ENCODE measurements at places on chromosomes 6 and 20.

GRCh38 chr6:12327391-12327790 lies 37.2 kb downstream of the EDN1 start:
- no peak for DNase-seq

- no peak for DNase-seq
Measured at GRCh38 chr6:163640641-163641040, 226.1 kb downstream of the QKI start.

DNA sequence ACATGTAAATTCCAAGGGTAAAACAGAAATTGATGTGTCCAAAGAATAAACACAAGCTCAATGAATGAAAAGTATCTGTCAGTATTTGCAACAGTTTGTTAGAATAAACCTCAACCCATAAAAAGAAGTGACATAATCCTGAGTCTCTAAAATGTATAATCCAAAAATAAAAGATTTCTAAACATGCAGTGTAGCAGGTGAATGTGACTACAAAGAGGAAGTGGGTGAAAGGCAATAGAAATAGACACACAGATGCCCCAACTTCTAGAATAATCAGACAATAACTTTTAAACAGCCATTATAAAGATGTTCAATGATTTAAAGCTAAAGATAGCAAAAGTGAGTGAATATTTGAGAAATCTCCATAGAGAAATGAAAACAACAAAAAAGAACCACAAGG lies 1009.2 kb upstream of the GJE1 start:
- no peak for DNase-seq

DNA sequence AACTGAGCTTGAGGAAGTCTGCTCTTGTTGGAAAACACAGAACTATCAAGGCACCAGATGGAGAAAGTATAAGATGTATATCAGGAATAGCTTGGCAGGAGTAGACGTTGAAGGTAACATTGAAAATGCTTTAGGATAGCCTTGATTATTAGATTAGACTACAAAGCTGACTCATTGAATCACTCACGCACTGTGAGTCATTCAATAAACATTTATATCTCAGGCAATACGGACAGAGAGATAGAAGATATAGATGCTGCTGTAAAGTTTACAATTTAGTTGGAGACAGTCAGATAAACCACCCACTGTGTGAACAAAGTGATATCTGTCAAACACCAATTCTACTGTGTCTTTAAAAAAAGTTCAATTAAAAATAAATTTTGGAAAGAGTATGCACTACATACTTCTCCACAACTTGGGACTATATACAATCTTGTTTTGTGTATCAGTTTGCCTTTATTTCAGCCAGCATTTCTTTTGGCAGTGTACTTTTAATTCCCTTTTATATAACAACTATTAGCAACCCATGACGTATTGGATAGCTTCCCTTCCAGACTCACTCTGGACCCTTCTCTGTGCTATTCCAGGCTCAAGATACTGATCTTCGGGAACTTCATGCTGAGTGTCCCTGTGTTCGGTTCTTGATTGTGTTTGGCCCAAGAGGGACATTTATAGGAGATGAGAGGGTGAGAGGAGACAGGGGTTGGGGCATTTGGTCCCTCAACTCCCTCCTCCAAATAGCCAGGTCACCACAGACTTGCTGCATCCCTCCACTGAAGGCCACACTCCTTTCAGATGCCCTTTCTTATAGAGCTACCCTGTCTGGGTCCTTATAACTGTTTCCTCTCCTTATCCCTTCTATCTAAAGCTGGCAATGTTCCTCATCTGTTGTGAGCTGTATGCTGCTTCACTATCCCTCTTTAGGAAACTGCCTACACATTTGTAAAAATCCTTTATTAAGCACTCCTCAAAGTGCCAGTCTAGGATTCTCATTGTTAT lies 176.6 kb upstream of the PTPRK start:
- no peak for DNase-seq

DNA sequence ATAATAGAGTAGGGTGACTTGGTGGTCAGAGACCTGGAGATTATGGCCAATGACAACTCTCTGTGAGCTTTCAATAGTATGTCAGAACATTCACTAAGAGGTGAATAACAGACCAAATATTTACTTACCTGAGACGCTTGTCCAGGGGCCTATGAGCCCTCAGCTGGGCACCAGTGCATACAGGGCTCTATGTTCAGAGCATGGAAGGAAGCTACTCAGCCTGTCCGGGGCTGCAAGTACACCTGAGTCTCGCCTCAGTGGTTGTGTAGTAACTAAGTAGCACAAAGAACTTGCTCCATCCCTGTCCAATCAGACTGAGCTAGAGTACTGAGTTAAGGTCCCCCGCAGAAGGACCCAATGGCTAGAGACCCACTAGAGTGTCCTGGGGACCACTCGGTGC lies 11.6 kb upstream of the SCGN start:
- no peak for DNase-seq

DNA sequence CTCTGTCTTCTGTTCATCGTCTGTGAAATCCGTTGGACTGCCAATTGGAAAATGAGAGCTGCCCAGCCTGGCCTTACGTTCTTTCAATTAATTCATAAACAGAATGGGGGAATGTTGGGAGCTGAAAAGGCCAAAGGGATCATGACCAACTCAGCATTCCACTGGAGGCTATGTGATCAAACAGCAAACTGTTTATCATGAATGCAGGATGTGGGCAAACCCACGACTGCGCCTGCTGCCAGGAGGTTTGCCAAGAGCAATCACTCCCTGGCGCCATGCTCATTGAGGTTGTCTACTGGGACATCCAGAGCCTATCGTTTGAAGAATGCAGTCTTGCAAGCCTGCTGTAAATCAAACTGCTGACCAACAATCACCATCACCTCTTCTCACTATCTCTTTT lies 9.3 kb upstream of the FKBP1A start:
- DNase-seq, result no peak

- no peak for DNase-seq
Measured at GRCh38 chr6:155449450-155450239, 6.0 kb downstream of the NOX3 start.

DNA sequence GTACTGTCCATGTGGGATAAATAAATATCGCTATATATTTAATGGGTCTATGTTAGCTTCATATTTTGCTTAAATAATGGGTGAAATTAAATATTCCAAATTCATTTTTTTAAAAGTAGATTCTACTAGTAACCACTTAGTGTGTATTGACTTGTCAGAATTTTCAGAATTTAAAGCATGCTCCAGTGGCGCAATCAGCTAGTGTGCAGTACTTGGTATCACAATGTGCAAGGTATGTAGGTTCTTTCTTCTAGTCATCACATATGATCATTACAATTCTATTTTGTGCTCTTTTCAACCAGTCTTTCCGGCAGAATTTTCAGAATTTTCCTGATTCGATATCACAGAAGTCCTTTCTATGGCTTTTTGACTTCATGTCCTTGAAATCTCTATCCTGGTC lies 32.6 kb downstream of the PDE7B start:
- DNase-seq, result no peak

- no peak for DNase-seq
Measured at GRCh38 chr6:122712093-122712447, 67.4 kb upstream of the FABP7 start.

- no peak for DNase-seq
Measured at GRCh38 chr6:133203344-133203697, 37.8 kb upstream of the EYA4 start.

DNA sequence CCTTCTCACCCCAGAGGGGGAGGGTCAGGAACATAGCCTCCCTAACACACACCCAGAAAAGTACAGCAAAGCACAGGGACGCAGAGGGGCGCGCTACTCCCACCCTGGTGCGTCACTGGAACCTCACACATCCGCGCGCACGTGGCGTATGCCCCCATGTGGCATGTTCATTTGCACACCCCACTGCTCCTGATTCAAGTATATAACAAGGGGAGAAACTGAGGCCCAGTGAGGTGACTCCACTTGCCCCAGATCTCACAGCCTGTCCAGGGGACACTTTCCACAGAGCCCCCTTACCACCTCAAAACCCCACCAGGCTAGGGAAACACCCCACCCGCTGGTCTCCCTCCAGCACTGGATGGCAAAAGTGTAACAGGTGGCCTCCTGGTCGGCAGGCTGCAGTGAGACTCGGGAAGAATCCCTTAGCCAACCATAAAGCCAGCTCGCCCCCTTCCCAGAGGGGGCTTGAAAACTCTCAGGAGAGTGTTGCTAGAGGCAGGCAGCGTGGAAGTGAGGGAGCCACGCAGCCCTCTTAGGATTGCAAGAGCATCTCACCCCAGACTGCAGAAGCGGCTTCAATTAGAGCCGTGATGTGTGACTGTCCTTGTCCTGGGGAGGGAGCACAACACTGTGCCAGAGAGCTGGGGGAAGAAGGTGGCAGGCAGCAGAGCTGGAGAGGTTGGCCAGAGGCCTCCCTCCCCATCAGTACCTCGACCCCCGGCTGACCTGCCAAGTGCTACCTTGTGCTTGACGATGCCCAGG lies at the start of gene GRM4:
TSS of gene GRM4 (minus strand) at position 67 of the 762 bp plus-strand sequence. CDS start 12,591 bp downstream, outside the sequence.
- no peak for DNase-seq

GRCh38 chr20:59123011-59123677 lies 40.5 kb upstream of the ZNF831 start:
- no peak for DNase-seq

DNA sequence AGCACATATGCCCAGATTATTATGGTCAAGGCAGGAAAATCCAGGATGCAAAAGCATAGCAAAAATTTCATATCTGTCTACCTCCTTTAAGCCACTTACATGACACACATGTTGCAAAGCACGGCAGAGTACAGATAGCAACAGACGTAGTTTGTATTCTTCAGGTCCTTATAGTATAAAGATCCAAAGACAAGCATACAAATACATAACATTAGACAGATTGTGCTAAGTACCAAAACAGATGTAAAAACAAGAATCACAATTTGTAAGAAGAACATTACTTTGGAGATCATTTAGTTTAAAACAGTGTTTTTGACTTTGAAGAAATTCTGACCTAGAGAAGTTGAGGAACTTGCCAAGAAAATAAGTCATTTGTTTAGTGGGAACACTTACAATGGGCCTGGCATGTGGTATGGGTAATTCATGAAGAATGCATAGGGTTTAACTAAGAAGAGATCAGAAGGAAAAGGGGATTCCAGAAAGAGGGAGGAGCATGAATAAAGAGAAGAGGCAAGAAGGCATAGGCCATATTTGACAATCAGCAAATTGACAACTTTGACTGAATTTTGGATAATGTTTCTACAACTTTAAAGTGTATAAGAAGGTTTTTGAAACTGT lies 30.6 kb upstream of the LMBRD1 start:
- DNase-seq, result no peak

DNA sequence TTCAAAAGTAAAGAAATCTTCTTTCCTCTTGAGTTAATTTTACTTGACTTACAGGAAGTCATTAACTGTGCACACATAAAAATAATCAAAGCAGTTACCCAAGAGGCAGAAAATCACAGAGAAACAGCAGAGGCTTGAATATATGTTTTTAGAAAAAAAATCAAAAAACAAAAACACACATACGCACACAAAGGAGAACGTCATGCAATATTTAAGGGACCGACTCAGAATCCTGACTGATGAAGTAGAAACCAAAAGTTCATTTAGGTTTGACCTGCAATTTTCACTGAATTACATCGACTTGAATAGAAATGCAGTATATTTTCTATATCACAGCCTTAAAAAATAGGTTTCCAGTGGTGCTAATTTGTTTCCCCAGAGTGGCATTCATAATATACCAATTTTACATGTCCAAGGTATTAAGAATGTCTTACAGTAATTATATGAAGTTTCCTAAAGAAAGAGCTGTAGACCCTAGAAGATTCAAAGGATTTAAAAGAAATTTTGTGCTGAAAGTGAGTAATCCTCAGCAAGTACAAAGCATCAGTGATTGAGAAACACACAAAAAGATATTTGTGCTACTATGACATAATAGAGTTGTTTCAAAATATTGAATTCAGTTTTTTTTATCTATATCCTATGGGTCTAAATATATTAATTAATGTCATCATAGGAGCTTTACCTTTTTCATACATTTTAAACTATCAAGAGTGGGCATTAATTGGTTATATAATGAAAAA lies 358.5 kb upstream of the RUNX2 start:
- no peak for DNase-seq
